ENCODE measurements at places on chromosomes 11 and 22. TPM values are rescaled to one million over a fixed set of nuclear protein-coding genes. Genes with fewer than 3 reads are reported as not detected.

Gene APOL4
- total RNA-seq: 2.9 TPM

Gene MMP12
- total RNA-seq: 0.97 TPM

Gene FGF19
- total RNA-seq: not detected

Gene VPREB3
- not detected for total RNA-seq

Gene SLC6A5
- total RNA-seq: not detected

Gene SMTNL1
- total RNA-seq: not detected

Gene SMC1B
- total RNA-seq: not detected

Gene CCDC90B
- 41.4 TPM for total RNA-seq

Gene NPAS4
- total RNA-seq: not detected

Gene EIF3D
- total RNA-seq: 395 TPM

Gene ISX
- total RNA-seq: not detected

Gene DLG2
- total RNA-seq: 2.8 TPM

Gene BRSK2
- not detected for total RNA-seq

Gene CHRM4
- total RNA-seq: 0.16 TPM

Gene APOBEC3F
- 5.5 TPM for total RNA-seq

Gene CHST1
- 0.73 TPM for total RNA-seq

Gene SBF2
- 107 TPM for total RNA-seq

Gene CRYBB3
- total RNA-seq: not detected

Gene RGL4
- not detected for total RNA-seq

Gene MIOX
- total RNA-seq: not detected

Gene SORL1
- total RNA-seq: 0.12 TPM

Gene TESMIN
- 0.24 TPM for total RNA-seq

Gene C22orf31
- not detected for total RNA-seq

Gene GGT1
- 1.1 TPM for total RNA-seq

Gene FJX1
- 19.6 TPM for total RNA-seq

Gene SAA2
- total RNA-seq: not detected

Gene ACR
- total RNA-seq: 0.16 TPM

Gene NXPE1
- total RNA-seq: not detected

Gene HEPACAM
- total RNA-seq: not detected

Gene VSIG10L2
- 0.36 TPM for total RNA-seq

Gene DBX1
- total RNA-seq: not detected

Gene EMSY
- 20.1 TPM for total RNA-seq

Gene CEND1
- total RNA-seq: 1.9 TPM

Gene KDM4E
- not detected for total RNA-seq

Gene C11orf71
- 2.3 TPM for total RNA-seq

Gene PTPN5
- total RNA-seq: not detected

Gene NELL1
- total RNA-seq: not detected

Gene PHRF1
- total RNA-seq: 36.8 TPM

Gene DEUP1
- total RNA-seq: under 0.01 TPM

Gene ACCS
- 14.9 TPM for total RNA-seq

Gene SOX6
- 1.2 TPM for total RNA-seq

Gene KCNK7
- total RNA-seq: not detected

Gene TPBGL
- total RNA-seq: not detected

Gene TIGD3
- 0.12 TPM for total RNA-seq

Gene PNPLA5
- not detected for total RNA-seq

Gene ACRV1
- total RNA-seq: not detected

Gene DYNC2H1
- total RNA-seq: 79.0 TPM

Gene PLAAT2
- not detected for total RNA-seq

Gene OR2AG2
- 0.12 TPM for total RNA-seq

Gene LIPT2
- 1.7 TPM for total RNA-seq

Gene CCDC34
- total RNA-seq: 1.8 TPM

Gene RIMBP3C
- total RNA-seq: 0.12 TPM

Gene GAB4
- not detected for total RNA-seq

Gene PDE3B
- 3.6 TPM for total RNA-seq

Measured in hair follicle dermal papilla cell (primary cell).